ENCODE measurements at places on chromosomes 11 and 22. TPM values are rescaled to one million over a fixed set of nuclear protein-coding genes. Genes with fewer than 3 reads are reported as not detected.

PICALM gene
- total RNA-seq, result 204 TPM

KCTD14 gene
- 5.3 TPM for total RNA-seq

RBFOX2 gene
- 163 TPM for total RNA-seq

ALDH3B1 gene
- total RNA-seq, result 0.12 TPM

- H3K36me3 ChIP-seq, result no peaks in the 10 kb centered on the region
- DNase-seq, result no peak
- no peaks in the 10 kb centered on the region for H3K27me3 ChIP-seq
These were observed 95.5 kb downstream of the PDHX start for GRCh38 chr11:35011944-35012343.

DNA sequence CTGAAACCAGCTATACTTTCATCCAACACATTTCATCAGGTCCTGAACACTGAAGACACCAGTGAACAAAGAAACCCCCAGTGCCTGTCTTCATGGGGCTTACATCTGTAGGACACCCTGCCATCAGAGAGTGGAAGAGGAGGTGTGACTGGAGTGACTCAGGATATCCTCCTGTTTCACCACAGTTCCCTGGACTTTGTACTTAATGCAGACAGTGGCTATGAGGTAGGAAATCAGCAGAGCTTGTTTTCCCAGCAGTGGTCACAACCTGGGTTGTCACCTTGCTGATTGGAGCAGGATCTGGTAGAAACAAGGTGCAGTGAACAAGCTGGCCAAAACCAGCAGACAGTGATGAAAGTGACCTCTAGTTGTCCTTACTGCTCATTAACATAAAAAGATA is 128.8 kb downstream of the KIRREL3 start:
- H3K4me1 ChIP-seq, result no peaks in the 10 kb centered on the region
- H3K36me3 ChIP-seq, result no peaks in the 10 kb centered on the region
- H3K27me3 ChIP-seq, result no peaks in the 10 kb centered on the region
- no peak for DNase-seq
- H3K27ac ChIP-seq, result no peak overlapping the region
- no peak overlapping the region for H3K4me3 ChIP-seq

DNA sequence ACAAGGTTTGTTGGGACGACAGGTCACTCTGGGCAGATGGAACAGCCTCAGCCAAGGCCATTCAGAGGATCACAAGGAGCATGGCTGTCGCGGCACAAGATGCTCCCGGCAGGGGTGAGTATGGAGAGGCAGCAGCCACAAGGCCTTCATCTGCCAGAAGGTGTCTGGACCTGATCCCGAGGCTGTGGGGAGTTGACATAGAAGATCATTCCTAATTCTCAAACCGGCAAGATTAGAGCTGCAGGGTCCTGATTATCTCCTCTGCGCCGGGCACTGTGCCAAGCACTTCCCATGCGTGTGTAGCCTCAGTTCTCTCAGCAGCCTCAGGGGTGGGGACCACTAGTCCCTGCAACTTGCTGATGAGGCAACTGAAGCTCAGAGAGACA is 32.3 kb upstream of the RFPL3 start:
- H3K27me3 ChIP-seq, result no peaks in the 10 kb centered on the region
- H3K4me1 ChIP-seq, result peaks cover 5% of the 10 kb centered on the region
- no peak overlapping the region for H3K27ac ChIP-seq
- no peak for DNase-seq

GRCh38 chr11:2213384-2213842 is 41.8 kb upstream of the TH start:
- no peaks in the 10 kb centered on the region for H3K36me3 ChIP-seq
- peak; percentile 54 for DNase-seq
- H3K27ac ChIP-seq, result no peak overlapping the region
- peaks cover 46% of the 10 kb centered on the region for H3K4me1 ChIP-seq

GRCh38 chr11:68438658-68439259 is 21.8 kb upstream of the PPP6R3 start:
- H3K4me1 ChIP-seq, result peaks cover 19% of the 10 kb centered on the region
- no peak overlapping the region for H3K4me3 ChIP-seq
- no peaks in the 10 kb centered on the region for H3K27me3 ChIP-seq
- no peak overlapping the region for H3K27ac ChIP-seq

DNA sequence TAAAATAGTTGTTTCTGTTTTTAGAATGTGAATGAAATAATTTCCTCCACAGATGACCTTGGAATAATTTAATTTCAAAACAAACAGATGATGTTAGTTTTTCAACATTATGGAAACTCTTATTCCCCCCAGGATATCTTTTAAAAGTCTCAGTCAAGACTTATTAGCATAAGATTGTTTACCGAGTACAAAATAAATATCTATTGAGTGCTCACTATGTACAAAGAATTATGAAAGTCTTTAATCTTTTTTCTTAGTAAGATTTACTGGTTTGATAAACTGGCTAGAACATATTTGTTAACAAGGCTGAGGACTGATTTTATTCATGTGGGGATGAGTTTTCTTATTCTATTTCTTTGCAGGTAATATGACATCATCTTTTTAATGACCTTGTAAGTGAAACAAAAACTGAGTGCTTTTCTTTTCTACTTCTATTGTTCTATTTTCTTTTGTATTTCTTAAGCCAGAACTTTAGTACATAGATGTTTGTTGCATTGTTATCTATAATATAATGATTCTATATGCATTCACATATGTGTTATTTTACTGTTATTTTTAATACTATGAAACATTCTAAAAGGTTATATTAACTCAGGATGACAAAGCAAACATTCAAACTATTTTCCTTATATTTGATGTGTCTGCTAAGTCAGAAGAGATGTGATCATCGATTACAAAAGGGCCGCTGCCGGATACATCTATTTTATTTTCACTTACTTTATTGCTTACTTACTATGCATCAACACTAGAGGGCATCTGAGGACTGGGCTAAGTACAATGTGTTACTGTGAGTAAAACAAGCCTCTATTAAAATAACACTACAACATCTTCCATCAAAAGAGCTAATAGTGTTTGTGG is 111.0 kb upstream of the ARHGAP42 start:
- no peaks in the 10 kb centered on the region for H3K4me1 ChIP-seq
- no peak overlapping the region for H3K4me3 ChIP-seq
- no peaks in the 10 kb centered on the region for H3K27me3 ChIP-seq
- DNase-seq, result peak; percentile 64
- no peak overlapping the region for H3K27ac ChIP-seq

GRCh38 chr11:22555881-22556280 is 69.7 kb downstream of the FANCF start:
- H3K36me3 ChIP-seq, result no peaks in the 10 kb centered on the region
- no peak overlapping the region for H3K4me3 ChIP-seq
- DNase-seq, result no peak
- no peaks in the 10 kb centered on the region for H3K4me1 ChIP-seq

DNA sequence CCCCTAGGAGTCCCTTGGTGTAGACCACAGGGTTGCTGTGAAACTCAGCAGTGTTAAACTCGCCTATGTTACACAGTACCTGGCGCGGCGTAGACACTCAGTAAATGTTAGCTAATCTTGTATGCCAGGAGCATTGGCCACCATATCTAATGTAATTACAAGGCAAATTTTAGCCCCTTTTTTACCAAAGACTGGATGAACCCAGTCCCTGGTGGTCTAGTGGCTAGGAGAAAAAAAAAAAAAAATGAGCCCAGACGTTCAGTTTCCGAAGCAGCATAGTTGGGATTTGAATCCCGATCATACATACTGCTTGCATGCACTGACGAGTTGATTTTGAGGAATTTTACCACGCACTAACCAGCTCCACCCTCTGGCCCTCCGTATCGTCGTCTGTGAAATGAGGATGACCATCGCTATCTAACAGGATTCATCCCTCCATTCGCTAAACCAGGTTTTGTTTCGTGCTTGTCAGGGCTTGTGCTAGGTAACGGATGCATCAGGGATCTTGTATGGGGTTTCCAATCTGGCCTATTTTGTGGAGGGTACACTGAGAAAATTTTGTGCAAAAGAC is 688 bp downstream of the PTS start:
- H3K4me3 ChIP-seq, result peak overlapping the region; percentile 64
- H3K36me3 ChIP-seq, result no peaks in the 10 kb centered on the region
- peaks cover 18% of the 10 kb centered on the region for H3K27me3 ChIP-seq
- H3K27ac ChIP-seq, result no peak overlapping the region

DNA sequence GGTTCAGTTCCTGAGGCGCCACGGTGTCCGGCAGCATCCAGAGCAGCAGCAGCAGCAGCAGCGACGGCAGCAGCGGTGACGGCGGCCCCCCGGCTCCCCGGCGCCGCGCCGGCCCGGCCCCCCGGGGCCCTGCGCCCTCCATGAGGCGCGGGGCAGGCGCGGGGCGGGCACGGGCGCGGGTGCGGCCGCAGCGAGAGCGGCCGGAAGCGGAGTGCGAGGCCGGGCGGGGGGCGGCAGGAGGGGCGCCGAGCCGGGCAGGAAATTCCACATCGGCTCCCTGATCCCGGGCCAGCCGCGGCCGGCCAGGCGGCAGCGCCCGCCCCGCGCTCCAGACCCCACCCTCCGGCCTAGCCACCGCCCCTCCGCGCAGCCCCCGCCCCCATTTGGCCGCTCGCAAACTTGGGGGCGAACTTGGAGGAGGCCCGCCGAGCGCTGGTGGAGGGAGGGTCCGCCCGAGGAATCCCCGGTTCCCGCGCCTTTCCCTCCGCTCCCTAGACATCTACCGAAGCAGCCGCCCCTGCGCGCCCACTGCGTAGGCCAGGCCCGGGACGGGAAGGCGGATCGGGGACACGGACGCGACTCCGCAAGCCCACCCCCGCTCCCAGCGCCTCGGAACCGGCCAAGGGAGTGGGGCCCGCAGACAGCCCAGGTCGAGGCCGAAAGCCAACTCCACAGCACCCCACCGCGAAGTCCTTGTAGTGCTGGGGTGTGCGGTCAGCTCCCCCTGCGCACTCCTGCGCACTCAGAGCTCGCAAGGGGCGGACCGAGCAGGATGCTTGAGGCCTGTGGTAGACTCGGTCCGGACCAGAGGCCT is at the start of gene SCARF2:
TSS of gene SCARF2 (minus strand) at position 213 of the 814 bp plus-strand sequence. CDS start at position 142, 71 bp downstream.
- H3K27me3 ChIP-seq, result peaks cover 77% of the 10 kb centered on the region
- no peaks in the 10 kb centered on the region for H3K36me3 ChIP-seq
- no peak within 1 kb of the TSS for H3K27ac ChIP-seq
- DNase-seq, result peak; percentile 81
- H3K4me1 ChIP-seq, result no peaks in the 10 kb centered on the region

DNA sequence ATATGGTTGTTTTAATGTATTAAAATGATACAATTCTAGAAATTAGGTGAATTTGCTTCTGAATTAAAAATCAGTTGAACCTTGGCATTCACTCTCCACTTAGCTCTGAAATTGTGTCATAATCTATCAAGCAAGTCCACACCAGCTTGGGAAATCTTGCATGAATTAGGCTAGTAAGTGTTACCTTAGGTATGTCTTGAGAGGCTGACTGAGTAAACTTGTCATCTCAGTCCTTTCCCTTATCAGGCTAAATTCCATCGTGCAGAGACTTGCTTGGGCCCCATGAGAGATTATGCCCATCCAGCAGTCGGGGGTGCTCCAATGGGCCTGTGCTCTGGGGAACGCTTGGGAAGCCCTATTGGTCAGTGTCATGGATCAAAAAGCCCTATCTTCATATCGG is 33.9 kb upstream of the ST14 start:
- H3K4me1 ChIP-seq, result no peaks in the 10 kb centered on the region
- peaks cover 4% of the 10 kb centered on the region for H3K36me3 ChIP-seq
- no peak for DNase-seq
- H3K27me3 ChIP-seq, result no peaks in the 10 kb centered on the region
- H3K27ac ChIP-seq, result no peak overlapping the region

DNA sequence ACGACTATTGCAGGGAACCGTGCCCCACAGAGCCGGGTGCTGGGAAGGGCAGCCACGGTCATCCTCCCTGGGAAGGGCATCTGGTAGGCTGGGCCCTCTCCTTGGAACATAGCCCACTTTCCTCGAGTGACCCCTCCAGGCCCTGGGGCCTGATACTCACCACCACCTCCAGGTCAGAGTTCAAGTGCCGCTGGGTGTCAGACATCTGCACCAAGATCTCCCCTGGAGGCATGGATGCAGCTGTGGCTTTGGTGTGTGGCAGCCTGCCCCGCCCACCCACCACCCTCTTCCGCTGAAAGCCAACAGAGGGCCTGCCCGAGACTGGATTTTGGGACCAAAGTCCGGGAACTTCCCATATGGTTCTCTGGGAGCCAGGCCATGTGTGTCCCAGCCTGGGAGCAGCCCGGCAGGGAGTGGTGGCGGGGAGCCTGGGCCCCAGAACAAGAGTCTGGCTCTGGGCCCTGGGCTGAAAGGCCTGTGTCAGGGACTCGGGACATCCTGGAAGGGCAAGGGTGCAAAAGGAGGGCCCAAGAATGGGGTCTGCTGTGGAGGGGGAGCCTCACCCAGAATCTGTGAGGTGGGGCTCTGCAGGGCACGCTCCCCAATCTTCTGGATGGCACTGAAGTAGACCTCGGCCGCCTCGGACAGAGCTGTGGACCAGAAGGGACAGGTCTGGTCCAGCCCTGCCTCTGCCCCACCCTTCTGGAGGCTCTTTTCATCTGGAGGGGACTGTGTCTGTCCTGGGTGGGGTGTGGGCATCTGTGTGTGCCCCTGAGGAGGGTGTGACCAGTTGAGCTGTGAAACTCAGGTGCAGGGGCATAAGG is 2.6 kb downstream of the BAIAP2L2 start:
- no peak overlapping the region for H3K27ac ChIP-seq
- no peak overlapping the region for H3K4me3 ChIP-seq
- no peaks in the 10 kb centered on the region for H3K36me3 ChIP-seq
- peaks cover 5% of the 10 kb centered on the region for H3K4me1 ChIP-seq

DNA sequence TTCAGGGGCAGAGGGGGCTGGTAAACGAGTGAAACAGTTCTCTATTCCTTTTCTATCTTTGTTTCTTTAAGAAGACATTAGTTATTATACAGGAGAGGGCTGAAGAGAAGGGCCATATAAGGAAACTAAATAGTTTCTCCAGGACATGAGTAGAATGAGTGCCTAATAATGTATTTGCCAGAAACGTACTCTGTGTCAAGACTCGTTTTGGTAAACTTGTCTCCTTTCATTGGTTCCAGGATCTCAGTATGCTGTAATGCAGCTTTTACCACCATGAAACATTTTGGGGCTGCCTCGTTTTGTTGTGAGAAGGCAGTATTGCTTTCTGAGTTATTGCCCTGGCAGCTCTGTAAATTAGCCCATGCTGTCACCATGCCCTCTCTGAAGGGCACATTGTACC is 51.7 kb downstream of the POLD3 start:
- no peak overlapping the region for H3K27ac ChIP-seq
- no peak for DNase-seq
- H3K27me3 ChIP-seq, result no peaks in the 10 kb centered on the region
- no peak overlapping the region for H3K4me3 ChIP-seq
- no peaks in the 10 kb centered on the region for H3K36me3 ChIP-seq

DNA sequence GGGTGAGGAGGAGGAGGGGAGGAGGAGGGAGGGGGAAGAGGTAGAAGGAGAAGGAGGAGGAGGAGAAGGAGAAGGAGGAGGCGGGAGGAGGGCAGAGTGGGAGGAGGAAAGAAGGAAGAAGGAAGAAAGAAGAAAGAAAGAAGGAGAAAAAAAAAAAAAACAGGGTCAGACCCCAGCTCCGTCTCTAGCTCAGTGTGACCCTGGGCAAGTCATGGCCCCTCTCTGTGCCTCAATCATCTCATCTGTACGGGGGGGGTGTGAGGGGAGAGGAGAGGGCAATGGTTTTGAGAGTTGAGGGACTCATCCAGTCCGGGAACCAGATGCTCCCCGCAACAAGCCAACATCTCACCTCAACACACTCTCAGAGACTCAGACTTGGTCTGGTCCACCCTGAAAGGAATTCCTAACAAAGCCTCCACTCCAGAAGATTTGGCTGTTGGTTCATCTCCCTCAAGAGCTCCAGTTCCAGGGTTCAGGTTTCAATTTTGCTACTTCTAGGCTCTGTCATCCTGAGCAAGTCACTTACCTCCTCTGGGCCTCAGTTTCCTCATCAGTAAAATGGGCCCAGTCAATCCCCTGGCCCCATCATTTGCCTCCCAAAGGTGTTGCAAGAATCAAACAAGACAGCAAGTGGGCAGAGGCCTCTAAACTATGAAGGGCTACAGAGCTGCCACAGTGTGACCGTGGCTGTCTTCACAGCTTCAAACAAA is 7.7 kb downstream of the CARD10 start:
- DNase-seq, result no peak
- peaks cover 26% of the 10 kb centered on the region for H3K4me1 ChIP-seq
